ENCODE measurements at places on chromosomes 7 and 10.

DNA sequence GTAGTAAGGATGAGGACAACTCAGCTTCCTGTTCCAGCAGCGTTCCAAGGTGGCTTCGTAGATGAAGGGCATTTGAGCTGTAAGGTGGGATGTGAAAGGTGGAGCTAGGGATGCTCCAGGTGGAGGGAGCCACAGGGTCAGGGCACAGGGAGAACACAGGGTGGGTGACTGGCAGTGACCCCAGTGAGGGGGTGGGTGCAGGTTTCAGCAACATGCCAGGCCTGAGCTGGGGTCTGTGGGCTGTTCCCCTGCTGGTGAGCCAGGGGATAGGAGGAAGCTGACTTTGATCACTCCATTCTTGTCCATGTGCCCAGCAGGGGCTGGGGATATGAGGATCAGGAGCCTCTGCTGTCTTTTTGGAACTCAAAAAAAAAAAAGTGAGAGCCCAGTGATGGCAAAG is 33.2 kb downstream of the CDH23 start:
- DNase-seq: no peak

- no peak for DNase-seq
These were observed 2.8 kb downstream of the EFCAB10 start for GRCh38 chr7:105578496-105578895.

- no peak for DNase-seq
These were observed 9.9 kb downstream of the PHTF2 start for GRCh38 chr7:77808517-77808916.

- DNase-seq: no peak
These were observed 4.8 kb upstream of the BMPER start for GRCh38 chr7:33900501-33900900.

DNA sequence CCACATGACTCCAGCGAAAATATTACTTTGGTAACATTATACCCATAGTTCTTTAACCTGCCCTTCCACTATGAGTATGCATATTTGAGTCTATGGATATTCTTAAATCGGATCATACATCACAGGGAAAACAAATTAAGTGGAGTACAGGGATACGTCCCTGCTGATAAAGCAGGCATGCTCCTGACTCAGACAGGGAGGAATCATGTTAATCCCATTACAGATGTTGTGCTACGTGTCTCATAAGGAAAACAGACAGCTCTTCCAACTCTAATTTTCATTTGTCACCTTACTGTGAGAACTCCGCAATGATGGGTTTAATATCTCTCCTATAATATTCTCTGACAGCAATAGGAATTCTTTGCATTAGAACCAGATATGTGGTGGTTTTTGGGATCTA is 469.5 kb upstream of the POM121L12 start:
- DNase-seq: no peak

- DNase-seq: no peak
These were observed 142.3 kb downstream of the VPS50 start for GRCh38 chr7:93374345-93374940.

- DNase-seq: no peak
These were observed 9.1 kb upstream of the TOMM7 start for GRCh38 chr7:22831602-22832305.

DNA sequence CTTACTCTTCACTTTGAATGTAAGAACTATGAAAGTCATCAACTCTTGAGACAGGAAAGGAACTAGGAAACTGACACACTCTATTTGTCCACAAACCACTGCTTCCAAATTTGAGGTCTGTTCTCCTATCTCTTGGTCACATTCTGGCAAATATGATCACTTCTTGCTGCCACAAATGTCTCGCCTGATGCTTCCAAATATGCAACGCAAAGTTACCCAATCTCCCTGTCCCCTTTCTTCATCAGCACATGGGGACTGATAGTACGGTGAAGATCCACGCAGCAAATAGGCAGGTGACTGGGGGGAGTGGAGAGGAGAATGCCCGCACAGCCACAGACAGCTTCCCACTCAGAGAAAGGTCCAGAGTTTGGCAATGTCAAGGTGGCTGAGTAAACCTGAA is 92.6 kb upstream of the TCF7L2 start:
- DNase-seq: no peak

DNA sequence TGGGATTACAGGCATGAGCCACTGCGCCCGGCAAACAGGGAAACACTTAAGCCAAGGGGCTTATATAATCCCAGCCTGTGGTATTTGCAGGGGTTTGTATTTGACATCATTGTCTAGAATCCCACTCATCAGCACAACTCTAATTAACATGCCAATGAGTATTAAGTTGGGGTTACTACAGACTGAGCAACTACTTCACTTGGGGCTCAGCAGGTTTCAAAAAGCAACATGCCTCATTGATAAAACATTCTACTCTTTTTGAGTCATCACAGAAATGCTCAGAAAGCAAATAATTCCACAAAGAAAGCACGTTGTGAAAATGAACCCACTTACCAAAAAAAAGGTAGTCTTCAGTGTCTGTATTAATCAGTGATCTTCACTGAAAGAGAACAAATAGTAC is 236.9 kb upstream of the CELF2 start:
- DNase-seq: no peak

DNA sequence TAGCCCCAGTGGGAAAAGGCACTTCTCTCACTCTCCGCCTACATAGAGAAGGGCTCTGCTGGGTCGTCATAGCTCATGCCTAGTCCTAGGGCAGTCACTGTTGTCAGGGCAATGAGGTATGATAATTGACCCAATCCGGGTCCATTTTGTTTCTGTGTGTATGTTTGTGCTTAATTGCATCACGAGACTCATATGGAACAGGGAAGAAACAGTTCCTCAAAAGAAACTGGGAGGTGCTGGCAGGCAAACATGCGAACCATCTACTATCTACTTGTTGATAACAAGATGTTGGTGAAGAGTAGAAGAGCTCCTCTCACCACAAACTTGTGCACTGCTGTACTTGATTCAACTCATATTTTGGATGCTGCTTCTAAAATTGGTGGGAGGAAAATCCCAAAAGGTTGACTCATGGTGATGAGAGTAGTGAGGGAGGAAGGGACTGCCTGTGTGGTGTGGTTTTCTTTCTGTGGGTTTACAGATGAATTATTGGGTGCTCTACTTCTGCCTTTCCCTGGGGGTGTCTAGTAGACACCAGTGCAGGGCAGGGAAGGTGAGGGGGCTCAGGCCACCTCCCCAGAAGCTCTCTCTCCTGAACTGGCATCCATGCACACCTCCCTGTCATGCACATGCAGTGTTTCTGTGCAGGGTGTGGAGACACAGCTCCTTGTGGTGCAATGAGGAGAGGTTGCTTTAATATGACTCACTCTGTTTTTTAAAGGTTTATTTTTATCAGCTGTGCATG is 29.4 kb downstream of the LSMEM1 start:
- DNase-seq: no peak

- DNase-seq: no peak
These were observed 411.4 kb downstream of the TNS3 start for GRCh38 chr7:47170516-47170915.

DNA sequence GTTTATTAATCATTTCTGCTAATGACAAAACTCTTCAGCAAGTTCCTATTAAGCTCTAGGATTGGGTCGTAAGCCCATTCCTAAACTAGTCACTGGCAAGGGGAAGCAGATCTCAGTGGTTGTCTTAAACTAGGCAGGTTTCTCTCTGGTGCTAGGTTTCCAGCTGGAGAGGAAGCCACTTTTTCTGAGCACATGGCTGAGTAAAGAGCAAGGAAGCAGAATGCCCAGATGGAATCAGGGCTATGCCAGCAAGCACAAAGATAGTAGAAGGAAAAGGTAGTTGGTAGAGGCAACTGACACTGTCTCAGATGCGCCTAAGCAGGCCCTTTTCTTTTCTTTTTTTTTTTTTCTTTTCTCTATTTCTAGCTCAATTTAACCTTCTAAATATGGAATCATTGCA is 224.9 kb downstream of the EXOC4 start:
- no peak for DNase-seq

DNA sequence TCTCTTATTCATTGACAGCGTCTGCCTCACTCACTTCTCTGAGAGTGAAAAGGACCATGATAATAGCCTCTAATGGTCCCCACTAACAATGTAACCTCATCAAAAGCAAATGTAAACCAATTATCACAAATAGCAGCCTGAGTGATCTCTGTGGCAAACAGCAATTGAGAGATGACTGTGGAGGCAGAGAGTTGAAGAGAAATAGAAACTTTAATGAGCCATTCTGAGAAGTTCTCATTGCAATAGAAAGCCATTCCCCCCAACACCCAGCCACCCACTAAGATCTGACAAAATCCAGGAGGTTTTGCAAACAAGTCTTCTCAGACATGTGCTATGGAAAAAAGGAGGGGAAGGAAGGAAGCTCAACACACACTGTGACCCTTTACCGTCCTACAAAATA is 44.2 kb upstream of the RNF148 start:
- DNase-seq: no peak

DNA sequence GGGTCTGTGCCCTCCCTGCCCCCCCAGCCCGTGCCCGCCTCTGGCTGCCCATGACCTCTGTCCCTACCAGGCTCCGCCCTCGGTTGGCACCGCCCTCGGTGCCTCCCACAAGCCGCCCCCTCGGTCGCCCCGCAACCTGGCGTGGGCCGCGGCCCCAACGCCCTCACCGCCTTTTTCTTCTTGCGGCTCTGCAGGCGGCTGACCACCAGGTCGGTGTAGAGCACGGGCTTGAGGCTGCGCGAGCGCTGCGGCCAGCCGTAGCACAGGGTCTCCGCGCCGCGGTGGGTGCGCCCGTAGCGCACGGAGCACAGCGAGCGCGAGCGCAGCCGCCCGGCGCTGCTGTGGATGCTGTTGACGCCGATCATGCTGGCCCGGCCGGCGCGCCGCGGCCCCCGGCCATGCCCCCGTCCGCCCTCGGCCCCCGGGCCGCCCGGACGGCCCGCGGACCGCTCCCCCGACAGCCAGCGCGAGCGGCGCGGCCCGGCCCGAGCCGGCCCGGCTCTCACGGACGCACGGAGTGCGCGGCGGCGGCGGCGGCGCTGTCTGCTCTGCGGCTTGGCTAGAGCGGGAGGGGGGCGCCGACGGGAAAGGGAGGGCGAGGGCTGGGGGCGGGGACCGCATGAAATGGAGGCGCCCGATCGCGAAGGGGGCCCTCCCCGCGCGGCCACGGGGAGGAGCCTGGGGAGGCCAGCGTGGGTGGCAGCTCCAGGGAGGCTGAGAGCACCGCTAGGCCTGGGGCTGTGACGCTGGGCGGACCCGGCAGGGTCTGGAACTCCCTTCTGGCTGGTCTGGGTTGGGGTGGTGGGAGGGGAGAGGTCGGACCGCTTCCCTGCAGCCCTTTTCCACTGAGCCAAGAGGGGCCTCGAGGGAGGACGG is 9.6 kb downstream of the PSD start:
- peak; percentile 78 for DNase-seq

- DNase-seq: no peak
These were observed 63.9 kb downstream of the VOPP1 start for GRCh38 chr7:55508221-55509011.

- no peak for DNase-seq
These were observed 409.0 kb upstream of the NRP1 start for GRCh38 chr10:33743429-33743857.

GRCh38 chr7:128405471-128406313 is 4.1 kb downstream of the IMPDH1 start:
- DNase-seq: peak; percentile 71

- peak; percentile 21 for DNase-seq
These were observed 140.7 kb downstream of the SND1 start for GRCh38 chr7:127792528-127793342.

- DNase-seq: no peak
These were observed 109.9 kb downstream of the OAT start for GRCh38 chr10:124308811-124309210.

- no peak for DNase-seq
These were observed 47.4 kb downstream of the NRP1 start for GRCh38 chr10:33287112-33287511.
